ENCODE measurements at places on chromosomes 7 and 10.

- DNase-seq = no peak
Observed at GRCh38 chr7:87359366-87359765, 13.9 kb downstream of the CROT start.

GRCh38 chr7:134414109-134414508 is 44.8 kb downstream of the AKR1B1 start:
- no peak for DNase-seq

DNA sequence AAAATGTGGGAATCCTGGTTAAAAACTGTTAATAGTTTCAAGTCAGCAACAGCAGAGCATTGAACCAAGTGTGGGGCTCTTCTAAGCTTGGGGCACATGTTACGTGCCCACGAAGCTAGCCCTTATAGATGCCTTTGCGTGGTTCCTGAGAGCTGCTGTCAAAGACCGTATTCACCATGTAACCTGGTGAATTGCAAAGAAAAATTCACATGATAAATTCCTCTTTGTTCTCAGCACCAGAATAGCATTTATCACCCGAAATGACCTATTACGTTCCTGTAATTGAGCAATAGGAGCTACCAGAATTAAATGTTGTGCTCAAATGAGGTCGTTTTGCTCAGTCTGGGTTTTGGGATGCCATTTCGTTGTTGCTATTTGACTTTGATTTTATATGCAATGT is 202.6 kb upstream of the PRPS1L1 start:
- DNase-seq = no peak

GRCh38 chr10:73916761-73917470 is 6.0 kb downstream of the PLAU start:
- DNase-seq = no peak

GRCh38 chr7:83643012-83643411 is 5.9 kb downstream of the SEMA3E start:
- no peak for DNase-seq

DNA sequence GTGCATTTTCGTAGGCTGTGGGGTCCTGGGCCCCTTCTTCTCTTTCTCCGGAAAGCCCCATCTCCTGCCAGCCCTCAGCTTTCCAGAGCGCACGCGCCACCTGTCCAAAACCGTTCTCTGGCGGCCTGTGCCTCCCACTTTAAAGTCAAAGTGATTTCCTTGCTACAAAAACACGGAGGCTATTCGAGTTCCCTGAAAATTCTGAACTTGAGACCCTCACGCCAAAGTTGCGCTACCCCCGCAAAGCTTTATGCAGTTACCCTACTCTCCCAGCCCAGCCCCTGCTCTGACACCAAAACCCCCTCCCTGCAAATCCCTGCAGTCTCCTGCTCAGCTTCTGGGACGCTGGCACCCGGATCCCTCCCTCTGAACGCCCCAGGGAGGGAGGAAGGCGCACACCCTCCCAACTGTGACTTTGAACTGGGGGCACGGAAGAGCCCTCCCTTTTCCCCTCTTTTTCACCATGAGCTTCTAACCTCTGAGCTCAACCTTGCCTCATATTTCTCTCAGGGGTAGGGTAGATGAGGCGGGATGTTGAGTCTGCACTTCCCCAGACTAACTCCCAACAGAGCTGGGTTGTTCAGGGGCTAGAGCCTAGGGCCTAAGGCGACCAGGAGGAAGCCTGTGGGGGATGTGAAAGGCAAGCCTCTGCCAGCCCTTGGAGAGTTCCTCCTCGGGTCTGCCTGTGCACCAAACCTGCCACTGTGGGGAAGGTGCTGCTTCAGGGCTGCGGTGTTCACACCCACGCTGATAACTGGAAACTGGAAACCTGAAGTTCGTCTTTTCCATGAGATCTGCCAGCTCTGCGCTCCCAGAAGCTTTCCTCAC is 2.7 kb upstream of the PAX4 start:
- no peak for DNase-seq

DNA sequence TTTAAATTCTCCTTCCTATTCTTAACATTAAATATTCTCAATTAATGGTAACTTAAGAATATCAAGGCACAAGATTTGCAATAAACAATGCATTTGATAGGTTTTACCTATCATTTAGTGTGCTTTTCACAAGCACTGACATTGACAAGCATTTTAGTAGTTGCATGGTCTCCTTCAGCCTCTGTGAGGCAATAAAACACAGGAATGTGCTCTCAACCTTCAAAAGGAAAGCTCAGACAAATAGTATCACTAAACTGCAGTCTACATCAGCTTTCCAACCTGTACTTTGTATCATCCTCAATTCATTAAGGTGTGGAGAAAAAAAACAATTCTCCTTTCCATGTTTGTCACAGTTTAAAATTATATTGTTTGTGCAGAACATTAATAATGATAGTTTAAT is 51.1 kb upstream of the TSPAN13 start:
- no peak for DNase-seq

GRCh38 chr7:123977081-123977480 is 52.0 kb downstream of the SPAM1 start:
- no peak for DNase-seq

- no peak for DNase-seq
Observed at GRCh38 chr7:94332571-94332970, 62.1 kb upstream of the COL1A2 start.

GRCh38 chr7:97770850-97771249 is 39.0 kb downstream of the TAC1 start:
- DNase-seq = no peak

GRCh38 chr7:6284461-6285360 is 12.3 kb upstream of the CYTH3 start:
- DNase-seq = no peak

DNA sequence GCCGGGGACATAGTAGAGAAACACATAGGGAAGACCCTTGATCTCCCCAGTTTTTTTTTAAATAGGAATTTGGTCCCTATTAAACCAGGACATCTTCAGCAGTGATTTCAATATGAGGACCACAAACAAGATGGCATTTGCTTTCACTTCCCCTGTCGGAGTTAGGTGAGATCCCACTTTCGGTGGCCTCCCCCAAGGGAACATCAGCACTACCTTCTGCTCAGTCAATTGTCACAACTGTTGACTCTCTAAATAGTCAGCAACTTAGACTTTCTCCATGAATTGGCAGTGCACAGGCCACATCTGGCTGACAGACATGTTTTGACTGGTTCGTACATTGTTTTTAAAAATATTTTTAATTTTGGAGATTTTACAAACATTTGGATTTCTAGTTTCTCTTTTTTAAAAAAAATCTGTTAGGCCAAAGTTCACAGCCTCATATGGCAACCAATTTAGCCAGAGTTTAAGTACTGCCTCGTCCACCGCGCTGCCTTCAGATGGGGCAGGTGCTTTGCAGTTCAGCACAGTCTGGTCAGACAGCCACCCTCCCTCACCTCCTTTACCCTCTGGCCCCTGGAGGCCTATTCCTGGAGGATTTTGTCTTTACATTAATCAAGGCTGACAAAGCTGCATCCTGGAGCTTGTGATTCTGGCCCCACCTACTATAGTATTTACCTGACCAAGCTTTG is 139.2 kb upstream of the PRR15 start:
- DNase-seq = no peak

- no peak for DNase-seq
Observed at GRCh38 chr7:23474829-23475575, 4.7 kb upstream of the IGF2BP3 start.

GRCh38 chr10:79472951-79473350 is 27.5 kb upstream of the ZCCHC24 start:
- DNase-seq = no peak

DNA sequence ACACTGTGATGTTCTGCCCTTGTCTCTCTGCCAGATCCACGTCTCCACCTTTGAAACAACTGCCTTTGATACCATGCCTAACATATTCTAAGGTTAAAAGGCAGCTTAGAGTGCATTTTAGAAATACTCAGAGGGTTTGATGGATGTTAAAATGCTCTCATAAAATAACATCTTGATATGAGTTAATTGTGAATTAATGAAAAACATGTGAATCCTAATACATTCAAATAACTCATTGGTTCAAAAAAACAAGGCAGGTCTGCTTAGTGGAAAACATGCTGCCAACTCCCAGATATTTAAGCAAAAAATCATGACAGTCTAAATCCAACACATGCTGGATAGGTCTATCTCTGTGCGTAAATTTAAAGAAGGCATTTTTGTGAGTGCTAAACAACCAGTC is 291.8 kb downstream of the AHR start:
- DNase-seq = no peak

DNA sequence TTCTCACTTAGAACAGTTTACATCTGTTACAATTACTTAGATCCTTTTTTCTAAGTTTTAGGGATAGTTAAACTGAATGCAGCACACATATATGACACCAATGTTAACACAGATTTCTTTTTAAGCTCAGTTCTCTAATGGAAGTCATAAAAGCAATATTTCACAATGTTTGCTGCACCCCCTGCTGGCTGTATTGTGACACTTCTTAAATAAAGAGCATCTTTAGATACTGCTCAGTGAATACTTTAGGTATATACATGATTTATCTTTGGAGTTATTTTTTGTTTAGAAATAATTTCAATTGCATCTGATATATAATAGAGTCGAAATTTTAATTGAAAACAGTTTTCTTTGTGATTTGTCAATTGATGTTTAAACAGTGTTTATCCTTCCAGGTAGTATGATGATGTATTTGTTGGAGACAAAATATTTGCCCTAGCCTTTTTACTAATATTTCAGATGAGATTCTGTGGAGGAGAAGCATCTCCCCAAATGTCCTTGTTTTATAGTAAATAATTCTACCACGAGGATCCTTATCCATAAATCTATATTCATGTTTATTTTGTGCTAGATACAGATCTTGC is 174.4 kb downstream of the ST7 start:
- DNase-seq = peak; percentile 41

GRCh38 chr7:120170834-120171233 is 102.1 kb upstream of the KCND2 start:
- DNase-seq = no peak

DNA sequence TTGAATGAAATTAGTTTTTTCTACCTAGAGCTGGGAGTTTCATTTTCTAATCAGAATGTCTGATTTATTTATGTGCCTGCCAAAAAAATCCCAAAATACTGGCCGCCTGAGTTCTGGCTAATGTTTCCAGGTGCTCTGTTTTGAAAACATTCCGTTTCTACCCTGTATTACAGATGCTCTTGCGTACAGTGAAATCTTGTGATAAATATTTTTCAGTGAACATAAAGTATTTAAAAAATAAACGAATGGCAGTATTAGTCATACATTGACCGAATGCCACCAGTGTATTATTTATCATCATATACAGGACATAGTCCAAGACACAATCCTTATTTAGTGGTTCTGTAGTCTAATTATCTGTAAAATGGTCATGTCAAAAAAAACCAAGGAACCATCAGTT is 102.8 kb downstream of the KAT6B start:
- no peak for DNase-seq

DNA sequence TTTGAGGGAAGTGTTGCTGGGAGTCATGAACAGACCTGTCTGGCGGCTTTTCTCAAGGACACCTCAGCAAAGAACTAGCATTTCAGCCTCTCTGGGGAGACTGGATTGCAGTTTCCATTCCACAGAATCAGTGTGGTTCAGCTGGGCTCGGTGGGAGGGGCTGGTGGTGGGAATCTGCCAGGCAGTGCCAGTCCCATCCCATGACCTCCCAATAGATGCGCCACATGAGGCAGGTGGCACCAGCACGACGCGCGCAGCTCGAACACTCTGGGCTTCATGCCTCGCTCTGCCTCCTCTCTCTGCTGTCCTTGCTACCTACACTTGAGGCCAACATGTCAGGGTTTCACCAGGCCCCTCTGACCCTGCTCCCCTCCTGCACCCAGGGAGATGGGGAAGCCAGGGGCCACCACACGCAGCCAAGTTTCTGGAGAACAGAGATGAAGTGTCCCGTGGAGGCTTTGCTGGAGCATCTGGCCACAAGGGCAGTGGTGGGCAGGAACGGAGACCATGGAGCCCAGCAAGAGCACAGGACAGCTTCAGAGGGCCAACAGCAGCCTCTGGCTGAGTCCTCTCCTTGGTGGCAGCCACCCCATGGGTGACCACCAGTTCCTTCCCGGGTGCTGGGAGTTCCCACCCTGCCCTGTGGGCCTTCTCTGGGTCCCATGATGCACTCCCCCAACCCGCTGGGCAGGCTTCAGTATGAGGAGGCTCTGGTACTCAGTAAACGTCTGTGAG is 2.3 kb downstream of the NACAD start:
- DNase-seq = no peak

DNA sequence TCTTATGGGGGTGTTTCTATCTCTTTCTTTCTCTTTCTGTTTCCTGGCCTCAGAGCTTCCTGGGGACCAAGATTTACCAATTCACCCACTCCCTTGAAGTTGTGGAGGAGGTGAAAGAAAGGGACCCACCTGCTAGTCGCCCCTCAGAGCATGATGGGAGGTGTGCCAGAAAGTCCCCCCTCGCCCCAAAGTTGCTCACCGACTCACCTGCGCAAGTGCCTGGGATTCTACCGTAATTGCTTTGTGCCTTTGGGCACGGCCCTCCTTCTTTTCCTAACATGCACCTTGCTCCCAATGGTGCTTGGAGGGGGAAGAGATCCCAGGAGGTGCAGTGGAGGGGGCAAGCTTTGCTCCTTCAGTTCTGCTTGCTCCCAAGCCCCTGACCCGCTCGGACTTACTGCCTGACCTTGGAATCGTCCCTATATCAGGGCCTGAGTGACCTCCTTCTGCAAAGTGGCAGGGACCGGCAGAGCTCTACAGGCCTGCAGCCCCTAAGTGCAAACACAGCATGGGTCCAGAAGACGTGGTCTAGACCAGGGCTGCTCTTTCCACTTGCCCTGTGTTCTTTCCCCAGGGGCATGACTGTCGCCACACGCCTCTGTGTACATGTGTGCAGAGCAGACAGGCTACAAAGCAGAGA is 12.2 kb downstream of the AQP1 start:
- no peak for DNase-seq

DNA sequence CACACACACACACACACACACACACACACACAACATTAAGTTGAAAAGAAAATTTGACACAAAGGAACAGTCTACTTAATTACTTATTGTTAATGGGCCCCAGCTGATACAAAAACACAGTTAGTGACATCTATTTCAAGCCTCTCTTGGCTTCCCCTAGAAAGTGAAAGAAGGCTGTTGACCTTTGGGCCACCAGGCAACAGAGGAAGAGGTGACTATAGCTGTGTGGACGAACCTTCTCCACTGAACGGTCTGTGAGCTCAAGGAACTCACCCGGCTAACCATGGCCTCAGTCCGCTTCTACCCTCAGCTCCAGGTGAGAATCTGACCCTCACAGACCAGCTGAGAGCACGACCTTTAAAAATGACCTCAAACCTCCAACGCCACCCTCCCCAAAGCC is 32.9 kb upstream of the CALN1 start:
- DNase-seq = no peak

DNA sequence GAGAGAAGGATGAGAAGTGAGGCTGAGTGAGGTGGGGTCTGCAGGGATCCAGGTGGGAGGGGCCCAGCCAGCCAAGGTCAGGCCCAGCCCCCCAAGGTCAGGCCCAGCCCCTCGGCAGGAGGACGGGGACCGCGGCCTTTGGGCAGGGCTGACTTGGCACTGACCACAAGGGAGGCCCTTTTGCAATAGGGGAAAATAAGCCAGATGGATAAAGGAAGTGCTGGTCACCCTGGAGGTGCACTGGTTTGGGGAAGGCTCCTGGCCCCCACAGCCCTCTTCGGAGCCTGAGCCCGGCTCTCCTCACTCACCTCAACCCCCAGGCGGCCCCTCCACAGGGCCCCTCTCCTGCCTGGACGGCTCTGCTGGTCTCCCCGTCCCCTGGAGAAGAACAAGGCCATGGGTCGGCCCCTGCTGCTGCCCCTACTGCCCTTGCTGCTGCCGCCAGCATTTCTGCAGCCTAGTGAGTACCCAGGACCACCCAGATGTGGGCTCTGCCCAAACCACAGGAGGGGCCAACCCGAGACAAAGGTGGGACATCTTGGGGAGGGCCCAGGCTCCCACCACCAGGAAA is at the start of gene PILRA:
TSS of gene PILRA (plus strand) at position 227 of the 571 bp plus-strand sequence. CDS start at position 397, 170 bp downstream.
- no peak for DNase-seq
